ENCODE measurements at places on chromosomes 16 and 17.

GRCh38 chr17:62626719-62627218 lies 701 bp upstream of the MRC2 start:
- DNase-seq = no peak

DNA sequence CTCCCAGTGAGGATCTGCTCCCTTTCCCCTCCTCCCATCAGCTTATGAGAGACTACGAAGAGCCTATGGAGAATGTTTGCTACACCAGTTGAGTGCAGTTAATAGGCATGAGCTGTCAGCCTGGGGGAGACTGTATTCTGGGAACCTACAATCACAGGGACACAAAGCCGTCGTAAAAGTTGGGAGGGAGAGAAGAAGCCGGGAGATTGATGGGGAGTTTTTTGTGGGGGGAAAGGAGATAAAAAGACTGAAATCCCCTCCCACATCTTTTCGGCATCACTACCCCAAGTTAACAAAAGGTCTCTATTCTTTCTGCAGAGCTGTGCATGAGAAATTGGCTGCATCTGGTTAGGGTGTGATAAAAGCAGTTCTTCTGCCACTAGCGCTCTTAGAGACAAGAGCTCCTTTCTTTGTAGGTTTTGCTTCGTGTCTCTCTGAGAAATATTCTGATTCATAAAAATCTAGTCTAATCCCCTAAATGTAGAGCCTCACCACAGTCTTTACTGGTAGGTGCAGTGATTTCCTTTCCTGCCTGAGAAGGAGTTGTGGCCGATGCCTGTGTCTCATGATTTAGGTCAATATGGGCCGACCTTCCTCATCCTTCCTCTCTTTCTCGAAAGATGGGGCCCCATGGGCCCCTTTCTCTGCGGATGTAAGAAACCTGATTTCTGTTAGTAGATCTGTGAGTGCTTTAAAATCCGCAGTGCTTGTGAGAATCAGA lies 77.4 kb downstream of the BPTF start:
- DNase-seq = no peak

GRCh38 chr16:57388359-57389086 lies 16.0 kb upstream of the CCL17 start:
- no peak for DNase-seq

DNA sequence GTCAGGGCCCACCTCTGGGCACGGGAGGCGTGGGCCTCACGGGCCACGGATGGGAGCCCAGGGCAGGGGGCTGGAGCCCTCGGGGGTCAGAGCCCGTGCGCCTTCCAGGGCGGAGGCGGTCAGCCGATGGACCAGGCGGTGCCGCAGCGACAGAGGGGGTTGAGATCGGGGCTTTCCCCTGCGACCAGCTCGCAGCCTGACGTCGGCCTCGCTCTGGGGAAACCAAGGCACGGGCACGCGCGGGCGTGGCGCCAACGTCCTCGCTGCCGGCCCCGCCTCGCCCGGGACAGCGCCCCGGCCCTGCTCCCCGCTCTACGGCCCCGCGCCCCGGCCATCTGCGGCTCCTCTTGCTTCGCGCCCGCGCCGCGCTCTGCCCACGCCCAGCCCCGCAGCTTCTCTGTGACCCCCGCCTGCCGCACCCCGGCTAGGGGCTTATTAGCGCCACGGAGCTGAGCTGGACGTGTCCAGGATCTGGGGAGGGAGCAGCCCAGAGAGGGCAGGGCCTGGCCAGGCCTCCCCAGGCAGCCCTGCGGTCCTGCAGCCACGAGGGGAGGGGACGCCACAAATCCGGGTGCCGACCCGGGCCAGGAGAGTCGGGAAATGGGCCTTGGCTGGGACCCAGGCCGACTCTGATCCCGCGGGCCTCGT lies 13.5 kb downstream of the ACTG1 start:
- DNase-seq = no peak

- no peak for DNase-seq
Measured at GRCh38 chr17:45372325-45372869, 55.6 kb upstream of the MAP3K14 start.

DNA sequence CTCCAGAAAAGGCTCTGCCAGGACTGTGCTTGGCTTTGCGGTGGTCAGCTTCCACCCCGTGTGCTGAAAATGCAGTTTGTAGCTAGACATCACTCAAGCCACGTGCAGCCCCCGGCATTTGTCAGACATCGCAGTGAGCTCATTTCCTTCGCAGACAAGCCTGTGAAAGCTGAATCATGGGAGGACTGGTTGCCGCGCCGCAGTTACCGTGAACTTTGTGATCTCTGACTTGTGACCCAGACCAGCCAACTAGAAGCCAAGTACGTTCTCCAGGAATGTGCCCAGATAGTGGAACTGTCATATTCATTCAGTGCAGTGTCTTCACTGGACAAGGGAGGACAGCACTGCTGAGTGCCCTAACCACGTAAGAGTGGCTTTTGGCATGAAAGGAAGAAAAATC lies 58.1 kb downstream of the NDE1 start:
- DNase-seq = no peak

- no peak for DNase-seq
Measured at GRCh38 chr17:2894782-2895181, 98.5 kb downstream of the RAP1GAP2 start.

GRCh38 chr17:4433515-4434031 lies at the start of gene SPNS3:
TSS of gene SPNS3 (plus strand) at chr17:4433940. CDS start at chr17:4433968, 28 bp downstream.
- peak; percentile 7 for DNase-seq

DNA sequence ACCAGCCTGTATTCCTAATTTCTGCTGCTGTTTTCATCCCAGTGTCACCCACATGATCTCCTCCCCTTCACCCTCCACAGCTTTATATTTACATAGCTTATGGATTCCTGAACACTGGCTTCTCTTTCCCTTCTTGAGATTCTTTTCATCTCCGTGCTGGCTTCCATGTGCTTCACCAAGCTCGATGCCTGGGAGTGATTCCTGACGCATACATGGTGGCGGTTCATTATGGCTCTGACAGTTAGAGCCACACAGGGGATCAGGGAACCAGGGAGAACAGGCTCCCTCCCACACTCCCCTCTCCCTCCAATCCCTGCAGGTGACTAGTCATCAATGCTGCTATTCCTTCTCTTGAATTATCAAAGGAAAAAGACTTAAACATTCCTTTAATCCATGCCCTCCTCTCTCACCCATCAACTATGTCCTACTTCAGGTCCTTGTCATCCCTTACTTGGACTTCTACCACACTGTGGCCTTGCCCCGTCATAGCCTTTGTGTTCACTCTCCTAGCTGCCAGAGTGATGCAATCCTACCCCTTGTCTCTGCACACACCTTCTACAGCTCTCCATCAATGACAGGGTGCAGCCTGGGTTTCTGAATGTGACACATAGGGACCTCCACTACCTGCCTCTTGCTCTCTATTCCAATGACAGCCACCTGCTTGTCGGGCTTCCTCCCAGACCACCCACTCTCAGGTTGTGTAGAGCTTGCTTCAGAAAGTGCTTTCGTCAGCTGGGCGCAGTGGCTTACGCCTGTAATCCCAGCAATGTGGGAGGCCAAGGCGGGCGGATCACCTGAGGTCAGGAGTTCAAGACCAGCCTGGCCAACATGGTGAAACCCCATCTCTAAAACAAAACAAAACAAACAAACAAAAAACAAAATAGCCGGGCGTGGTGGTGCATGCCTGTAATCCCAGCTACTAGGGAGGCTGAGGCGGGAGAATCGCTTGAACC lies 43.6 kb downstream of the MYH13 start:
- no peak for DNase-seq

DNA sequence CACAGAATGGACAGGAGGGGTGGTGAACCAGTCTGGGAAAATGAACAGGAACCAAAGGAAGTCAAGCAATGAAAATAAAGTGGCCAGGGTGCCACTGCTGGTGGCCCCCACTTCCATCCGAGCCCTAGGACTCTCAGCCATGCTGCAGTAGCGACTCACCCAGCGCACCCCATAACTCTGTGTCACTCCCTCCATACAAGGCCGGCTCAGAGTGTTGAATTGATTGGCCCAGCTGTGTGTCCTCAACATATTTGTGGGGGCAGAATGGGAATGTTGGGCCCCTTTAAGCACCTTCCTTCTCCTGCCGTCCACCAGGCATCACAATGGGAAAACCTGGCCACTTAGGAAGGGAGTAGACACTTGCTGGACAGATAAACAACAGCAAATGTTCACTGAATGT lies 169.0 kb upstream of the SDK2 start:
- DNase-seq = no peak

- no peak for DNase-seq
Measured at GRCh38 chr17:43787728-43788127, 7.5 kb downstream of the CFAP97D1 start.

DNA sequence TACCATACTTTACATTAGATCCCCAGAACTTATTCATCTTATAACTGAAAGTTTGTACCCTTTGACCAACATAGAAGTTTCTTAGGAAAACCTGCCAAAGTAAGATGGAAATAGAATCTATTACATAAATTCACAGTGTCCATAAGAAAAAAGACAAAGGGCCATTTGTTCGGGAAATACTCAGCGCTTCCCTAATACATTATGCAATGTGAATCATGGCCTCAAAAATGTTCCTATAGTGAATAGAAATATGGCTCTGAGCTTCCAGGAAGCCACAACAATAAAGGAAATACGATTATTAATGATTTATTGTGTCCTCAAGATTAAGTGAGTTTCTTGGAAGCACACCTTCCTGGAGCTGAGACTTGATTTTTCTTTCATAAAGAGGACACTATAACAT lies 51.5 kb downstream of the GPRC5B start:
- DNase-seq = no peak

GRCh38 chr17:53844491-53845107 lies 21.9 kb downstream of the KIF2B start:
- DNase-seq = no peak

DNA sequence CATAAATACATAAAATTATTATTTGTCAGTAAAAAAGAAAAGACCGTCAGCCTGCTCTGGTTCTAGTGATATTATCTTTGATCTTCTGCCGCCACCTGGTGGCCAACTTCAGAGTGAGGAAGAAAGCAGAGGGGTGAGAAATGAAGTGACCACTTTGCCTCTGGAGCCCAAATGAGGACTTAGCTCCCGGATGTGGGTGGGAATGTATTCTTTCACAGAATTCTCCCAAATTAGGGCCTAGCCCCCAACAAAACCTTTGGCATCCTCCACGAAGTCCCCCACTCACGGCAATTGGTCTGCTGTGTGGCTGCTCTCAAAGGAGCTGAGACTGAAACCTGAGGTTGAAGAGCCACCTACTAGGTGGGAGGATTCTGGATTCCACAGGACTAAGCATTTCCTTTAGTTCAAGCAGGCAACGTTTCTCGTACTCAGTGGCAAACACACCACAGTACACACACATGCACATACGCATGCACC lies 4.9 kb upstream of the ZNF267 start:
- DNase-seq = peak; percentile 80

GRCh38 chr17:57868007-57868909 lies 18.4 kb upstream of the MRPS23 start:
- no peak for DNase-seq

DNA sequence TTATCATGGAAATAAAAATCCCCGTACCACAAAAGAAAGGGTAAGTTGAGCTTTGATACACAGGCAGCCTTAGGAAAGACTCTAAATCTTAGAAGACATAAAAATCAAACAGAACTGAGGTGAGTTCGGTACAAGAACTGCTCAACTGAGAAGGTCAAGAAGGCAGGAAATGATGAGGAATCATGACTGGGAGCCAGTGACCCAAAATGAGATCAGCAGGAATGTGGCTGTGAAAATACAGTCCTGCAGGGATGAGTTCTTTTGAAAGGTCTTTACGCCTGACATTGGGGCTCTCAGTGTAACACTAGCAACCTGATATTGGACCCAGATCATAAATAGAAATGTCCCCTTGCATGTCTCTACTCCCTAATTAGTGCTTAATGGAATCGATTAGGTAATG lies 56.3 kb upstream of the CDH11 start:
- DNase-seq = no peak

- no peak for DNase-seq
Measured at GRCh38 chr17:27577121-27577761, 53.7 kb upstream of the LGALS9 start.

DNA sequence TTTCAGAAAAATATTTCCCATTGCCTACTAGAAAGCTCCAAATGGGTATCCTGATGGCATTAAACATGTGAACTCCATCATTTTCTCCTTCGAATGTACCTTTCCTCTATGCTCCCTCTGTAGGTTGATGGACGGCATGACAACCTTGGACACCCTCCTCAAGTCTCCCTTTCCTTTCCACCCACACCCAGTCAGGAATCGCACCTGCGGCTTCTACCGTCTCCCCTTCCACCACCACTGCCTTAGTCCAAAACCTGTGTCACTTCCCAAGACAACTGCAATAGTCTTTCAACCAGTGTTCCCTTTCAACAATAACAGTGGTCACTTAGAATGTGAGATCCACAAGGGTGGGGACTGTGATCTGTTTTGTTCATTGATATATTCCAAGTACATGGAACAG lies 233.1 kb upstream of the AXIN2 start:
- DNase-seq = no peak

DNA sequence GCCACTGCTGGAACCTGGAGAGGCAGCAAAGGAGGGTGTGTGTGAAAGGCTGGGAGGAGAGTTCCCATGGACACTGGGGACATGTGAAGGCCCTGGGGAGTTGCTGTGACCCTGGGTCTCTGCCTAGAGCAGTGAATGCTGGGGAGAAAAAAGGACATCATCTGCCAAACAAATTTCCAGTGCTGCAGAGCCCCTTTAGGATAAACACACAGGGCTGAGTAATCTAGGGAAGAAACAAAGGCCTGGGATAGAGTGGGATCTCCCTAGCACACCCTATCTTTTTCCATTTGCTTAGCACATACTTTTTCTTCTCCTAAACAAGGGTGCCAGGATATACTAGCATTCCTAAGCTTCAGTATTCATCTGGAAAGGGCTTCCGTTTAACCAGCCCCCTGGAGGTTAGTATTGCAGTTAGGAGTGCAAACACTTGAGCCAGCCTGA lies 3.3 kb upstream of the HIGD1B start:
- no peak for DNase-seq

GRCh38 chr17:47807421-47807820 lies 14.2 kb downstream of the OSBPL7 start:
- DNase-seq = no peak

- peak; percentile 99 for DNase-seq
Measured at GRCh38 chr17:75666959-75667790, at the start of the genes RECQL5 and SAP30BP. TSS of gene RECQL5 (minus strand) at chr17:75667154. CDS start at chr17:75666557, 597 bp downstream. TSS of gene SAP30BP (plus strand) at chr17:75667338. CDS start at chr17:75667373, 35 bp downstream.

- no peak for DNase-seq
Measured at GRCh38 chr17:41230094-41230493, 2.2 kb upstream of the KRTAP9-3 start.

- peak; percentile 17 for DNase-seq
Measured at GRCh38 chr17:42221886-42222745, 27.8 kb upstream of the GHDC start.

DNA sequence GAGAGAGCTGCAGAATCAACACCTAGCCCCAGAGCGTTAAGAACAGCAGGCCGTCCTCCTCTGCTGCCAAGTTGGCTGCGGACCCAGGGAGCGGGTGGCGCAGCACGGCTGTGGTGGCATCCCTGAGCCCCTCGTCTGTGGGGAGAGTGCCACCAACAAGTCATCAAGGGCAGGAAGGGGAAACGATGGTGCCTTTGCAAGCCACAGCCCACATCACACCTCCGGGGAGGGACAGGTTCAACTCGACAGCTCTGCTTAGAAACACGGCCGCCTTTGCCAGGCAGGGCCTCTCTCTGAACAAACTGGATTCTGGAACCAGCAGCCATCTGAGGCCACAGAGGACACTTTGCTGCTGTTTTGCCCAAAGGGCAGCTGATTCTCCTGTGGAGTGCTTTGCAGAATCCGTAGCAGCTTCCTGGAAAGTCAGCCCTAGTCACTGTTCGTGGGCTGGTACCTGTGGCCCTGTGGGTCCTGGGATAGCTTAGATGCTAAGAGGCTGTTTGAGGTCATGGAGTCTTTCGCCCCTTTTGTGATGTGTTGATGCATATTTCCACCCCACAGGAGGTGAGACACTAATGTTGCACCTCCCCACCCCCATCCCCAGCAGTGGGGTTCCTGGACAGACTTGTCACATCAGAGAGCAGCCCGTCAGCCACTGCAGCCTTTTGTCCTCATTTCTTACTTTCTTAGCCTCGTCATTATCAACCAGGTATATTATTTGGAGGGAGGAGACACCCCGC lies 270.6 kb downstream of the CPPED1 start:
- no peak for DNase-seq

All from stimulated activated CD8-positive, alpha-beta memory T cell treated with anti-CD3 and anti-CD28 coated beads, Interleukin-7, amount 100 ng/mL, for 1 hour (primary cell).